Activated T-helper 1 cell treated with anti-CD3 and anti-CD28 coated beads, Interleukin-2, amount 50 U/mL, for 16 hours (primary cell): ENCODE measurements at places on chromosomes 1 and 21.

- no peak for DNase-seq
These were observed 5.7 kb downstream of the LRRC71 start for GRCh38 chr1:156926175-156926574.

GRCh38 chr1:184183919-184184318 lies 132.4 kb downstream of the TSEN15 start:
- DNase-seq = no peak

DNA sequence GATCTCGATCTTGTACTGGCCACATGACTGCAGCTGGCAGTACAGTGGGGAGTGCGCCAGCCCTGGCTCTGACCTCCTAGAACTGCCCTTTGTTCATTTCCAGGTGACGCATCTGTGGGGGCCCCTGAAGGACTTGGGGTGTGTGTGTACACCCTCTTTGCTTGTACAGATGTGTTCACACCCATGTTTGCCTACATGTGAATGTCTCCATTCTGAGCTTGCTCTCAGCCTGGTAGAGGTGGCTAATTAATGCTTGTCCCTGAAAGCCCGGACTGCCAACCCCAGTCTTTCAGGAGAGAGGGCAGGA lies 19.8 kb downstream of the TNFRSF1B start:
- DNase-seq = no peak

GRCh38 chr1:211938561-211938997 lies 96.8 kb downstream of the INTS7 start:
- DNase-seq = no peak

DNA sequence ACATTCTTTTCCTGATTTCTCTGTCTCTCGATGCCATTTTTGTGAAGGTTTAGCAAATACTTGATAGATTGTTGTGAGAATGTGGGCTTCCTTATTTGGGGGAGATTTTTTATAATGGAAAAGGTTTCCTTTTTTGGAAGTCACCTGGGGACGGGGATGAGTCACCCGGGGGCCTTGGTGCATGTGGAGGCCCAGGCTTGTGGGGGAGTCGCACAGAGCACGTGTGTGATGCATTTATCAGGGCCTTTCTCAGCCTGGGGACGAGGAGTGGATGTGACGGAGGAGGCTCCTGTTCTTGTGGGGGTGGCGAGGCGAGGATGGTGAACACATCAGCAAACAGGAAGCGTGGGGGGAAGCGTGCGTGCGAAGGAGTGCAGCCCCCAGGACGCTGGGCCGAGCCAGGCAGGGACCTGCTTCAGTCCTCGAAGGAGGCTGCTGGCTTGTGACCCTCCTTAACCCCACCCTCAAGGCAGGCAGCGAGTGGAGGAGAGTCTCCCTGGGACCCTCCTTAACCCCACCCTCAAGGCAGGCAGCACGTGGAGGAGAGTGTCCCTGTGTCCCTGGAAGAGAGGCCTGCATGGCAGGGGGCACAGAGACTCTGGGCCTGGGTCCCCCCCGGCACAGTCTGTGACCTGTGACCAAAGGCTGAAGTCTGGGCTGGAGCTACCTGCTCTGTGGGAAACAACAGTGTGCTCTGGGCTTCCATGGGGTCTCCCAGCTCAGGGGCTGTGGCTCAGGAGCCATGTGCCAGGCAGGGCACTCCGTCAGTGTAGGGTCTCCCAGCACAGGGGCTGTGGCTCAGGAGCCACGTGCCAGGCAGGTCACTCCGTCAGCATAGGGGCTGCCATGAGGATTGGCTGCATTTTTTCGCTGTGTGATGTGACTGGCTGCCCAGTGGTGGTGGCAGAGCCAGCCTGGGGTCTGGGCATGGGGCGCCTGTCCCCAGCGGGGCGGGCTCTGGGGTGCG lies 57.2 kb downstream of the AGPAT3 start:
- peak; percentile 10 for DNase-seq

GRCh38 chr1:236100799-236101198 lies 35.9 kb upstream of the NID1 start:
- DNase-seq = no peak

- DNase-seq = no peak
These were observed 83.8 kb downstream of the NIBAN1 start for GRCh38 chr1:184890539-184890973.

GRCh38 chr1:9872430-9873165 lies 37.5 kb downstream of the CTNNBIP1 start:
- DNase-seq = no peak

DNA sequence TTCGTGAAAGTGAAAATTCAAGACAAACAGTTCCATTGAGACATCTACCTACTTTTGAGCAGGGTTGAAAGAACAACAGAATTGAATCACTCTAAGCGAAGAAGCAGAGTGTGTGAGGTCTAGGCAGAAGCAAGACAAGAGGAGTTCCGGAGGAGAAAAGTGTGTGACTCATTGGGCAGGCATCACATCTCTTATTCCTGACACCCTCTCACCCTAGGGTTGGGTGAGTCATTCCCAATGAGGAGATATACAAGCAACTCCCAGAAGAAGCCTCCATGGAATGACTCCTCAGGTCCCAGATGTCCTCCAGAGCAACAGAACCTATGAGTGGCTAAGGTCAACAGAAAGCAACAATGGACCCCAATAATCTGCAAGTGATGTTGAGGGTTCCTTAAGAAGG lies 138.1 kb downstream of the TPR start:
- DNase-seq = no peak

DNA sequence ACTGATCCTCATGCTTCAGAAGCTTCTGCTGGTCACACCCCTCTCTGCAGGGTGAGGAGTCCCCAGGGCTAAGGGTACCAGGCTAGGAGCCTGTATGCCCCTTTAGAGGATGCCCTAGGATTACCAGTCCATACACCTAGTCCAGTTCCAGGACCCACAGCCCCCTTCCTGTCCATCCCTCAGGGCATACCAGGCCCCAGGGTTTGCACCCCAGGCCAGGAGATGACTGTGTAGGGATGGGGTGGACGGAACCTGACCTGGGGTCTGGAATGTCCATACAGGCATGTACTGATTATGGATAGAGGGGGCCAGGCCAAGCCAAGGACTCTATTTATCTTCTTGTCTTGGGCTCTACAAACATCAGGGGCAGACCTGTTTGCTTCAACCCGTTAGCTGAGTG lies 34.9 kb downstream of the TRIM67 start:
- DNase-seq = no peak

- no peak for DNase-seq
These were observed 2.6 kb downstream of the PTAFR start for GRCh38 chr1:28173980-28174297.

GRCh38 chr1:173333581-173333980 lies 126.5 kb upstream of the TNFSF4 start:
- DNase-seq = no peak

GRCh38 chr1:18932387-18932786 lies 24.1 kb downstream of the IFFO2 start:
- DNase-seq = no peak

GRCh38 chr1:167631936-167632614 lies 2.0 kb downstream of the RCSD1 start:
- DNase-seq = no peak

GRCh38 chr1:31788138-31788824 lies 24.1 kb upstream of the ADGRB2 start:
- DNase-seq = peak; percentile 73

DNA sequence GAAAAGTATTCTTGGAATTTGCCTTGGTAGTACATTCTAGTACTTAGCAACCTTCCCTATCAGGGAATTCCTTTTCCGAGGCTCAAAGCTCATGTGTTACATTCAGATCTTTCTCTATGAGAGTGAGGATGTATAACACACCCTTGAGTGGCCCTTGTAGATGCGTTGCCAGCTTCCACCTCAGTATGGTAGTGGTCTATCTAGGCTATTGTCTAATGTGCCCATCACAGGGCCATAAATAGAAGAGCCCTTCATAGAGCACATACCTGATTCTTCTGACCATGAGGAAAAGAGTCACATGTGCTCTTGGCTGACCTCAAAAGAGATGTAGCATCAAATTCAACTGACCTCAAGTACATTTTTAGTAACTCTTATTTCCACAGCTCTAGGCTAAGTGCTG lies 14.0 kb upstream of the ZC3H11B start:
- no peak for DNase-seq
